ENCODE measurements at places on chromosomes 6 and 20. TPM values are rescaled to one million over a fixed set of nuclear protein-coding genes. Genes with fewer than 3 reads are reported as not detected.

DNA sequence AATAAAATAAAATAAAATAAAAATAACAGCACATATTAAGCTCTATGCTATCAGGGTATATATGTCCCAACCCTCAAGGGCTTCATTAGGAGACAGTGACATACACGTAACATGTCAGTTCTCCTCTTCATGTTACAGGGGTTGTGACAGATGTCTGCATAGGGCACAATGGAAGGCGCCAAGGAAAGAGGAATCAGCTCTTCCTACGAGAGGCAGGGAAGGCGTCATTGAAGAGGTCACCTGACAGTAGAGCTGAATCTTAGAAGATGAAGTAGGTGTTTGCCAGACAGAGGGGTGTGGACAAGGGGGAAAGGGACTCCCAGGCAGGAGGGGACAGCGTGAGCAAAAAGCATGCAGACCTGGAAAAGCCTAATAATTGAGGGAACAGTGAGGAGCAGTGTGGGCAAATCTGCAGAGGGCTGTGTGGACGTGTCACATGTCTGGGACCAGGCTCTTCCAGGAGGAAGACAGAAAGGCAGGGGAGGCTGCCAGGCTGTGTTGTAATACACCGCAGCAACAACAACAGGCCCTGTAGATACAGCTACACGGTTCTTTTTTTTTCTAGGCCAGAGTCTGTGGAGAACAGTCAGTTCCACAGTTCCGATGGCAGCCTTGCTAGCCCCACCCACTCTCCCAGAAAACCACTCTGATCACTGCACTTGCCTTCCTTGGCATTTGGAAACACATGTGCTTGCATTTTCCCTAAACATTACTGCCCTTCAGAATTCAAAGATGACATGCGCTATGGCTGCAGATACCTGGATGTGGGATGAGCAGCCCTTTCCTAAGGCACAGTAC is 2.5 kb upstream of the FKBP5 start:
- no peak for DNase-seq

The CDH26 gene
- 2.7 TPM for total RNA-seq

The E2F3 gene
- 24.7 TPM for total RNA-seq

GRCh38 chr6:79234150-79235022 is at the start of gene HMGN3:
HMGN3 (minus strand) TSS chr6:79234682.
- DNase-seq: peak; percentile 94

The MYCT1 gene
- 15.9 TPM for total RNA-seq

- no peak for DNase-seq
These were observed 315.1 kb downstream of the UBE3D start for GRCh38 chr6:82750556-82750955.

The DUSP22 gene
- 35.4 TPM for total RNA-seq

DNA sequence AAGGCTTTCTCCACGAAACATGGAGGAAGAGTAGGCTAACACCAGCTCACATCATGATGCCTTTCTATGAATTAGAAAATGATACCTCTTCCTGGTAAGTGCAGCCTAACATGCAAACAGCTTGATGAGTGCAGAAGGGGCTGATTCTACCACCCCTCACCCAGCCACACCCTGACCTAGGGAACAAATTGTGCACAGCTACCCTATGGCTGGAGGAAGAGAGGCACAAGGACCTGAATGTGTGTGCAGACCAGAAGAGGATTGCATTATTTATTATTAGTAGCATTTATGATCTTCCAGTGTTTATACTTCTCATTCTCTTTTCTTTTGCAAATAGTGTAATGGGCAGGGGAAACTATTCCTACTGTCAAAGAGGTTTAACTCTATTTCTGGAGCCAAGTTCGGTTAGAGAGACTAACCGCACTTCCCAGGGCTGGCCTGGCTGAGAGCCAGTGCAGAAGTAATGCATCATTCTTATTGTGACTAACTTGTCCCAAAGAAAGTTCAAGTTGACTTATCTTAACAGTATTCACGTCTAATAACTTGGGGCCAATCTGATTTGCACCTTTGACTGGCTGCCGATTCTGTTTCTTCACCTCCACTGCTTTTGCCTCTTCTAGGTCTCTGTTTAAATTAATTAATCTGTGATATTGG is 237.5 kb downstream of the CD83 start:
- no peak for DNase-seq

- no peak for DNase-seq
These were observed 56.6 kb upstream of the CITED2 start for GRCh38 chr6:139430899-139431601.

- no peak for DNase-seq
These were observed 340.5 kb upstream of the PRDM1 start for GRCh38 chr6:105745464-105746129.

GRCh38 chr6:11681770-11682169 is 96.8 kb downstream of the ADTRP start:
- no peak for DNase-seq

DNA sequence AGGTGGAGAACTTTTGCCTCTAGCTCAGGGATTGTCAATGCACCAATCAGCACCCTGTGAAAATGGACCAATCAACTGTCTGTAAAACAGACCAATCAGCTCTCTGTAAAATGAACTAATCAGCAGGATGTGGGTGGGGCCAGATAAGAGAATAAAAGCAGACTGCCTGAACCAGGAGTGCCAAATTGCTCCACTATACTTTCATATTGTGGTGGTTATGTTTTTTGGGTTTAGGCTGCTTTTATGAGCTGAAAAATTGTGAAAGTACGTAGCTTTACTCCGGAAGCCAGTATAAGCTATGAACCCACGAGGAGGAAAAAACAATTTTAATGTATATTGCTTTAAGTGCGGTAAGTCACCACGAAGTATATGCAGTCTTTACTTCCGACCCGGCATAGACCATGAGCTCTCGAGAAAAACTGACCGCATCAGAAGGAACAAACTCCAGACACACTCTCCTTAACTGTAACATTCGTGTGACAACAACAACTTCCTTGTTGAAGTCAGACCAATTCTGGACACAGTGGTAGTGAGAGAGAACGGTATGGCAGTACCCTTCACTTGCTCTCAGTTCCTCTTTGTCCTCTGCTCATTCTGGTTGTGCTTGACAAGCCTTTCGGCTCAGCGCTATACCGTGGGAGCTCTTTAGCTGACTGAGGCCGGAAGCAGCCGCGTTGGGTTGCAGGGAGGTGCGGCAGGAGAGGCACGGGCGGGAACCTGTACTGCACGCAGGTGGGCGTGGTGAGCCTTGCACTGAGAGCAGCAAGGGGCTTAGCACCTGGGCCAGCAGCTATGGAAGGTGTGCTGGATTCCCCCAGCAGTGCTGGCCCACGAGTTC is 81.9 kb upstream of the E2F3 start:
- DNase-seq: no peak

The ARMH2 gene
- total RNA-seq: not detected

The PSMF1 gene
- 89.9 TPM for total RNA-seq

DNA sequence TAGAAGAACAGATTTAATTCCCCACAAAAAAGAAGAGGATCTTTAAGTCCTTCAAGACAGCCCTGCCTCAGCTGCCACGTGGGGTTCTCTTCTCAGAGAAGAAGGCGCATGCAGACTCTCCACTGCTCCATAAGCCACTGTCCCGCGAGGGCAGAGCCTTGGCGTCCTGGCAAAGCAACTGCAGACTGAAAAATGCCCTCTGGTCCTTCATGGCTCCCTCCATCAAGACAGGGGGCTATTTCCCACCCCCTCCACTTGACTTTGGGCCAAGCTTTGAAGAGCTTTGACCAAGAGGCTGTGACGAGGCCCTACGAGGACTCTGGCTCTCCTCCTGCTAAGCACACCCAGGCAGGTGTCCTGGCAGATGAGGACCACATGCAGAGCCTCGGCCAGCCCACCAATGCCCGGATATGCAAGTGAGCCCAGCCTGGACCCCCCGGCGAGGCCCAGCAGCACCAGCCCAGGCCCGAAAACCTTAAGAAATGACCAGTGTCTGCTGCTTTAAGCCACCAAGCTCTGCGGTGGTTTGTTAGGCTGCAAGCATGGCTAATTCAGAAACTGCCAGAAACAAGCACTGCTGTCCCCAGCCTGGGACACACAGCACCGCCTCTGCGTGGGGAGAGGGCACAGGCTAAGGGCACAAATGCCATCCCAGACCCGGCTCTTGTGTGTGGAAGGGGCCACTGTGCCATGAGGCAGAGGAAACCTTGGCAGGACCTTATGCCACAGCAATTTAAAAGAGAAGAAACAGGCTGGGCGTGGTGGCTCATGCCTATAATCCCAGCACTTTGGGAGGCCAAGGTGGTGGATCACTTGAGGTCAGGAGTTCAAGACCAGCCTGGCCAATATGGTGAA is 16.1 kb downstream of the GMEB2 start:
- peak; percentile 31 for DNase-seq

GRCh38 chr20:43893930-43894329 is 20.7 kb upstream of the TOX2 start:
- DNase-seq: no peak

The CASP8AP2 gene
- 28.1 TPM for total RNA-seq

The LY6G6D gene
- total RNA-seq: not detected

The NFATC2 gene
- 1.9 TPM for total RNA-seq
